ENCODE measurements at places on chromosomes 4 and X.

DNA sequence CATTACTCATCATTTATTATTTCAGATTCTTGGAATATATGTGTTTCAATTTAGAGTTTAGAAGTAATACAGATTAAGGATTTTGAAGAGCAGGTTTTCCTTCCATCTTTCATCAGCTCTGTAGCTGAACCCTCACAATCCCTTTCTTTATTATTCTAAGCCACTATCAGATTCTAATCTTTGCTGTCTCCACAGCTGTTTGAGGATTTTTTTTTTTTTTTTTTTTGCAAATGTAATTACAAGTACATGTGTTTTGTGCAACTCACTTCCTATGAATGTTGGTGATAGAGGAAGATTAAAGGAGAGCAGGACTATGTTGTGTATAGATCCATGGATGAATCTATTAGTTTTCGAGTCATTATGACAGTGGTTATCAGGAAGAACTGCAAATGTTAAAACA lies 87.4 kb upstream of the TENM3 start:
- DNase-seq: no peak

DNA sequence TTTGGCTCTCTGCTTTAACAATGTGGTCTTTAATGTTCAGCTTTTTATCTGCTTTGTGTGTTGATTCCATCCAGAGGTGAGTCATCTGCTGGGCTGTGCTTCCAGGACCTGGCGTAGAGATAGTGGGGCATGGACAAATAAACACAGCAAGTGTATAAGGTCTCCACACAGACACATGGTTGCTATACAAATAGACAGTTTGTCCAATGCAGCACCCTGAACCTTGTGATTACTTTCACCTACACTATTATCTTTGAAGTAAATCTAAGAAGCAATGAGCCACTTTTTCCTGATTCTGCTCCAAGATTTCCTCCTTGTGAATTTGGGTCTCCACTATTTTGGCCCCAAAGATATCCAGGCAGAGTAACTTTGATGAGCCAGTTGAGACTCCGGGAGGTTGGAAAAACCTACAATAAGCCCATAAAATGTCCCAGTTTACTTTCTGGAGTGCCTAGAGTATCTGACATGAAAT lies 12.1 kb downstream of the PPARGC1A start:
- DNase-seq: no peak

DNA sequence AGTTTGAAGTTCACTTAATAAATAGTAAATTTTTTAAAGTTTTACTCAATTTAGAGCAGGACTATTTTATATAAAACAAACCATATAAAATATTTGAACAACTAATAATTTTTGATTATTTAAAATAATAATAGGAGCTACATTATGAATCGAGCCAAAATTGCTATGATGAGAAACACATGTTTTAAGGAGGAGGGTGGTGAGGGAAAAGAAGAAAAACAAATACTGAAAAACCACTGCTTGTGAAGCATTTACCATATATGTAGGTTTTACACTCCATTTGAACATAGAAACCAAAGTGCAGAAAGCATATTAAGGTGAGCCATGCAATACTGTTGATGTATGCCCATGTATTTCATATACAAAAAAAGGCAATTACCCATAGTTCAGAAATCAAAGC lies 448.9 kb downstream of the FSTL5 start:
- no peak for DNase-seq

- DNase-seq: no peak
Observed at GRCh38 chr4:111016416-111016815, 393.5 kb upstream of the PITX2 start.

DNA sequence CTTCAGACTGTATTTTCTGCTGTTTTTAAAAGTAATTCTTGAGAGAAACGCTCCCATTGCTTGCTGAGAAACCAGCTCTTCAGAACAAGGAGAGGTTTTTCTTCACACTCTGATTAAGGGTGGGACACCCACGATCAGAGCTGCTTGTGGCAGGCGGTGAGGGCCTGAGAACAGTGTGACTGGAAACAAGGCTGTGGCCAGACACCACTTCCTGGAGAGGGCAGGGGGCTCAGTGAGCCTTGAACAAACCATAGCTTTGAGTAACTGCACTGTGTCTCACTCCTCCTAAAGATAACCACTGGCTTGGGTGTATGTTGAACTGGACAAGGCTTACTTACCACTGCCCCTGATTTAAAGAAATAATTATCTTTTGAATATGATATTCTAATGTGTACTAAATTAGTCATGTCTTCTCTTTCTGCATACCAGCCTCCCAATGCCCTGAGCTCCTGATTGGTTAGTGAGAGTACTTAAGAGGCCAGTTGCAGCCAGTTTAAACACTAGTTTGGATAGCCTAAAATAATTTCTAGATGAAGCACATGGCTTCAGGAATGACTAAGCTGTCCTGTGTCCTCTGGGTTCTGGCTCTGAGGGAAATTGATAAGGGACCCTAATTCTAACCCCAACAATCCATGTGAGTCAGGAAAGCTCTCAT lies 3.7 kb upstream of the GPR82 start:
- DNase-seq: no peak

- no peak for DNase-seq
Observed at GRCh38 chr4:134961963-134962362, 760.4 kb upstream of the PABPC4L start.

- no peak for DNase-seq
Observed at GRCh38 chrX:7170898-7171297, 22.9 kb upstream of the PUDP start.

DNA sequence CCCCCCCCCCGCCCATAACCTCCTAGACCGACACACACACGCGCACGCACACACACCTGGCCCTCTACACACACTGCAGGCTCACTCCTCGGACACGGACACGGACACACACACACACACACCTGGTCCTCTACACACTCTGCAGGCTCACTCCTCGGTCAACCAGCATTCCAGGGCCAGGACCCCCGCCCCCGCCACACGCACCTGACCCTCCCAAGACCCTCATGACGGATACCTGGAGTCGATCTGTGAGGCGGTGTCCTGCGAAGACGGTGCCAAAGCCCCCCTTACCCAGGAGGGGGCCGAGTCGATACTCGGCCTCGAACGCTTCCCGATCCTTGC lies 552 bp downstream of the PIM2 start:
- no peak for DNase-seq

DNA sequence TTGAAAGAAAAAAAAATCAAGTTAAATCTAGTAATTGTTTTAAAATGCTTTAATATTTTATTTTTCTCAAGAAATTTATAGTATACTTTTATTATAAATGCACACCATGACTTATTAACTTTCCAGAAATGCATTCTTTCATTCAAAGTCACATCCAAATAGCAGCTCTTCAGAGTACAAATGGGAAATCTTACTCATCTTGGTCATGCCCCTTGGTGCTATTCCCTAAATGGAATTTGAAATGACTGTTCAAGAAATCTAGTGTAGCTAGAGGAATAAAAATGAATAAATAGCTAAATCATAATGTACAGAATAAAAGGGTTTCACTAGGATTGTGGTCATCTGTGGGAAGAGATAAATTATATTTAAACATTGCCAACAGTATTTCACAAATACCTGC lies 1139.7 kb downstream of the PCDH18 start:
- DNase-seq: no peak

- DNase-seq: no peak
Observed at GRCh38 chr4:183082053-183082452, 17.0 kb upstream of the WWC2 start.

DNA sequence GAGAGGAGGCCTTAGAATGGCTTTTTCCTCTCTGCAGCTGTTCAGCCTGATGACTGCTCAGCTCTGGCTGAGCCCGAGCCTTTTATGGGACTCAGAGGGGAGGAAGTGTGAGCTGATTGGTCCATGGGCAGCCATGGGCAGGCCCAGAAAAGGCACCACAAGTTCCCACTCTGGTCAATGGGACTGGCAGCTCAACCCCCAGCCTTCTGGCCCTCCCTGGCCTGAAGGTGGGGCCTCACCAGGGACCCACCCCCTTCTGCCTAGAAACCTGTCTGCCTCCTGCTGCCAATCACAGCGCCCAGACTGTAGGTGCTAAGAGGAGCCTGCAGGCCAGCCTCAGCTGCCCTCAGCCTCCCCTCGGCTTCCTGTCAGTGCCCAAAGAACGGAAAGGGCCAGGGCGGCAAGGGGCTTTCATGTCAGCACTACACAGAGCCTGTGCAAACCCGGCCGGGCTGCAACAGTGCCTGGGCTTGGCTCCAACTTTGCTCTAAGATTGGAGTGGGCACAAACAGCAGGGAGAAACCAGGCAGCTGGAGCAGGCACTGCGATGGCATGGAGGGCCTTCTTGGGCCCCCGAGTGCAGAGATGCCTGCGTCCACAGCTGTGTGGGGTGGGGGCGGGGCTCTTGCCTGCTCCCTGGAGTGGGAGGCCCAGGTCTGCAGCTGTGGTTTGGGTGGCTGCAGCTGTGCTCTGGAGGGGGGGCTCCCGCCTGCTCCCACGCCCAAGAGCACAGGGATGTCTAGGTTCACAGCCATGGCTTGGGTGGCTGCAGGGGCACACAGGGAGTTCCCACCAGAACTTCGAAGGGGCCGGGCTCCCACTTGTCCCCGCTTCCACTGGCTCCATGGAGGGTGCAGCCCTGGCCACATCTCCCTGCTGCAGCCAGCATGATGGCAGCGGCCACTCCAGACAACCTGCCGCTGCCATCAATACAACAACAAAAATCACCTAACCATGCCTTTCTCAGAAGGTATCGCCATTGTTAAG lies 92.6 kb downstream of the NXF2 start:
- DNase-seq: no peak

GRCh38 chrX:100680756-100681155 lies 36.8 kb downstream of the SRPX2 start:
- no peak for DNase-seq

GRCh38 chr4:138052806-138053632 lies 189.1 kb downstream of the SLC7A11 start:
- DNase-seq: no peak

DNA sequence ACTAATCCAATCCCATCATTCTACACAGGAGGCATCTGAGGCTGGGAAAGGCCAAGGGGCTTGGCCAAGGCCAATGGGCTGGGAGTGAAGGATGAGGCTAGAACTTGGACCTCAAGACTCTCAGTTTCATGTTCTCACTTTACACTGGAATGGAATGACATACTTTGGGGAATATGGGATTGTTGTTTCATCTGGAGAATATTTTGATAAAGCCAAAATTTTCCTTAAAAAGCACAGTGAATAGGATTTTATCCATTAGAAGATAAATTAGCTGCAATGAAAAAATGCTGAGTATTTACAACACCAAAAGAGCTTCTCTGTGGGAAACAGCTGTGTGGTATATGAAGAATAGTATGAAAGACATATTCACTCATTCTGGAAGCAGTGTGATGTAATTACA lies 29.3 kb downstream of the SMIM20 start:
- DNase-seq: no peak

DNA sequence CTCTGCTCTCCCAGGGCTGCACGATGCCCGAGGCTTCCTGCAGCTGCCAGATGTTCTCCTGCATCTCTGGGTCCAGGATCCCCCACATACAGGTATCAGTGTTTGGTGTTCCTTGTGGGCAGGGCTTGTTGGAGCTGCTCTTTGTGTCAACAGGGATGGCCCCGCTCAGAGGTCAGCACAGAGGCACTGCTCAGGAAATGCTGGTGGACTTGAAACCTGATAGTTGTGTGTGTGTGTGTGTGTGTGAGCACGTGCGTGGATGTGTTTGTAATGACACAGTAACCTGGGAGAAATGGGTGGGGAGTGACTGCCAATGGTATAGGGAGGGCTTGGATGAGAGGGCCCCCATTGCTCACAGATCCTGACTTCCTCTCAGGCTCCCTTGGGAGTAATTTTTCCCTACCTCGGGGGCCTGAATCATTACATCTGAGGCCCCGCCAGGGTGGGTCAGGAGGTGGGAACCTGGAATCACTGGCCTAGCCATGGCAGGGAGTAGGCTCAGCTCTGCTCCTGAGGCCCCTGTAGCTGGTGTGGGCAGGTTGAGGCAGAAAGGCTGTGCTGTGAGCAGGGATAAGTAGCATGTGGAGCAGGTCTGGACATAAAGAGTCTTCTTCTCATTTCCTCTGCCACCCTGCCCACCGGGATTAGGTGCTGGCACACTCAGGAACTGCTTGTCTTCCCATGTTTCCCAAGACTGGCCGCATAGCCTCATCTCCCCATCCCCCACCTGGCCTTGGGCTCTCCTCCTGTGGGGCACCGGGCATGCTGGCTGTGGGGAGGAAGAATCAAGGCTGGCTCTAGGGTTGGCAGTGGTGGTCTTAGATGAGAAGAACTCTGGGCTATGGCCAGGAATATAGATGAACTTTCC lies 2.5 kb upstream of the EFNB1 start:
- DNase-seq: no peak

DNA sequence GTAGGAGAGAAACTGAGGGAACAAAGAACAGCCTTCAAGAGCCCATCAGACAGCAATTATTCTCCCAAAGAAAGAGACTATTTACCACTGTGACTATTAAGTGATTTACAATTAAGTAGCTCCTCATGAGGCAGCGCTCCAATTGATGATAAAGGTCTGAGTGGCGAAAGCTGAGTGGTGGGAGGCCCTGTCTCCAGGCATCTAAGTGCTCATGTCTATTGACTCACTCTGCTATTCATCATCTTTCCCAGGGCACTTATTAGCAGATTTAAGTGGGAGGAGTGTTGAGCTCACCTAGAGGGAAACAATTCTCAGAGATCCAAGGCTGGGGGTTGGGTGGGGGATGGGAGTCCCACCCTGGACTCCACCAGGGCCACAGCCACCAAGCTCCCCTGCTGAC lies 23.3 kb downstream of the AMER1 start:
- no peak for DNase-seq

DNA sequence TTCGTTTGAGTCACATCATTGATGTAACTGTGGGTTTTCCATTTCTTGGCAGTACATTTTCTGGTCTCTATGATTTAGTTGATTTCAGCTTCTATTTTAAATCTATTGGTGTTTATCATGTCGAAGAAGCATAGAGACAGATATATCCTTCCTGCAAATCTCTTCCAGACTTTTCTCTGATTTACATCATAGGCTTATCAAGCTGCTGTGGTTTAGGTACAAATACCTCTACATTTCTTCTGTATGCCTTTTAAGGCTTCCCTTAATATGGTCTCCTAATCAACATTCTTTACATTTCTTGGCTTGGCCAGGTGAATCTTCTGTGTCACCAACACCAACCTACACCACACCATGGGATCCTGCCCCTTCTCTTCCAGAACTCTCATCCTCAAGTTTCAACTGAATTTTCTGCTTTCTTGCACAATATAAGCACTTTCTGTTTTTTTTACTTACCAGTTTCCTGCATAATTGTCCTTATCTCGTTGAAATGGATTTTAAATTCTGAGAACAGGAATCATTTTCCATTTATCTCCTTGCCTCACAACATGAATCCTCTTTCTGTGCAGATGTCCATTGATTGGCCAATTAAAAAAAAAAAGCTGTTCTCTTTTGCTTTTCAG lies 626.9 kb downstream of the ANKRD50 start:
- DNase-seq: no peak

- DNase-seq: no peak
Observed at GRCh38 chr4:24809376-24809775, 14.0 kb downstream of the SOD3 start.

DNA sequence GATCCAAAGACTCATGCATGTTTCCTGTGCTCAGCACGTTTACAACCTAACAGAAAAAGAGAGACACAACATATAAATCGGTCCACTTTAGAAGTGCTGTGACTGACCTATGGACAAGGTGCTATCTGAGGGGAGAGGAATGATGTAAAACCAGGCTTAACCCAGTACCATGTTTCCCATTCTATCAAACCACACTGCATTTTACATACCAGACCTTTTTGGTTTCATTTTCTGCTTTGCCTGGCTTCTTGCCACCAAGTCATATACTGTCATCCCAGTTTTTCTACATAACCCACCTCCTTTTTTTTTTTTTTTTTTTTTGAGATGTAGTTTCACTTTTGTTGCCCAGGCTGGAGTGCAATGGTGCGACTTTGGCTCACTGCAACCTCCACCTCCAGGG lies 82.2 kb downstream of the KLF8 start:
- DNase-seq: no peak

GRCh38 chr4:966266-967112 lies 6.9 kb downstream of the DGKQ start:
- no peak for DNase-seq
